ENCODE measurements at places on chromosomes 2 and 18.

GRCh38 chr2:13694673-13695072 is 937.8 kb upstream of the LRATD1 start:
- no peak for DNase-seq

DNA sequence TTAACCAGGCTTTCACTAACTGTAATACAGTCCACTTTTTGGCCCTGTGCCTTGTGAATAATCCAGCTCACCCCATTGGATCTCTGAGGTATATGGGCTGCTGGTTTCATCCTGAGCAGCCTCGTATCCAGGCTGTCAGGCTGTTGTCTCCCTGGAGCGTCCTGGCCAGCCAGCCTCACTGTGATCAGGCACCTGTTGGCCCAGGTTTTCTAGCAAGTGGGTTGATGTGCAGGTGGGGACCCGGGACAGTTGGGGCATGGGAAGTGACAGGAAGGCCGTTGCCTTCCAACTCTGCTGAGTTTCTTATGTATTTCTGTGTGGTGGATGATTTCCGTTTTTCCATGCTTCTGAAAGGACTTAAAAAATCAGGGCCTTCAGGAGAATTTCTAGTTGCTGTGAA is 132.4 kb downstream of the ACOXL start:
- DNase-seq = no peak

- no peak for DNase-seq
Measured at GRCh38 chr2:66794070-66794469, 359.1 kb downstream of the MEIS1 start.

DNA sequence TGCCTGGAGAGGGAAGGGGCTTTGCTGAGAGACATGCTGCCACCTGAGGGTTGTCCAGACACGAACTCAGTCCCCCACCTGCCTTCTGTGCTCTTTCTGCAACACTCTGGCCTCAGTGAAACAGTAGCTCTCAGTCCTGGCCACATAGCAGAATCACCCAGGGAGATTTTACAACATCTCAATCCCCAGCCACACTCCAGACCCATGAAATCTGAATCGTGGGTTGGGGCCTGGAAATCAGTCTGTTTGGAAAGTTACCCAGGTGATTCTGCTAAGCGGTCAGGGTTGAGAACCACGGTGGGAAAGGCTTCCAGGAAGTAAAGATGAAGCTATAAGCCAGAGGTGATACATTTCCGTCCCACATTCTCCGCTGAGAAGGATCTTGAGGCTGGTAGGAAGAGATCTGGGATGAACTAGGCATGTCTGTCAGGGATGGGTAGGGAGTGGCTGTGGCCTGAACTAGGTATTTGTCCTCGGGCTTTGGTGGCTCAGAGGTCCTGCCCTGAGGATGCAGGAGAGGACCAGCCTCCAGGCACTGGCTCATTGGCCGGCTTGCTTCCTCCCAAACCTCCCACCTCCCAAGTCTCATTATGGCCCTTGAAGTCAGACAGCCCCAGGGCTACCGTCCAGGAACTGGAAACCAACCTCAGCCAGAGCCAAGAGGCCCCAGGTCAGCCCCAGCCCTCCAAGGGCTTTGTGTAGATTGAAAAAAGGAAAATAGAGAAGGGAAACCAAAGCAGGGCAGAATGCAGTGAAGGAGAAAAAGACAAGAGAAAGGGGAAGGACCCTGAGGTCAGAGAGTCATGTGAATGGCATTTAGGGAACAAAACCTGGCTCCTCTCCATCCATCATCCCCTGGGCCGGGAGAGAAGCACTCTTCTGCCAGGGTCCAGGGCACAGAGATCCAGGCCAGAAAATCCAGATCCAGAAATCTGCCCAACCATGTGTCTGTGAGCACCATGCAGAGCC is 119.6 kb downstream of the ZFP36L2 start:
- DNase-seq = no peak

GRCh38 chr18:41870817-41871216 is 84.2 kb upstream of the PIK3C3 start:
- no peak for DNase-seq

DNA sequence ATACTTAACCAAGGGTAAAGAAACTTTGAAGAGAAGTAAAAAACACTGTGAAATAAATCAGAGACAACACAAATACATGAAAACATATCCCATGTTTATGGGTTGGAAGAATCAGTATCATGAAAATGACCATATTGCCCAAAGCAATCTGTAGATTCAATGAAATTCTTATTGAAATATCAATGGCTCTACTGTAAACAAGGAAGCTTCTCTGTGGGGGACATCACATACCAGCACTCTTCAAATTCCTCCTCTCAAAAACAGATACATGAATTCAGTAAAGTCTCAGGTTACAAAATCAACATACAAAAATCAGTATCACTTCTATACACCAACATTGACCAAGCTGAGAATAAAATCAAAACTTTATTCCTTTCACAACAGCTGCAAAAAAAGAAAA is 63.5 kb upstream of the CNTNAP5 start:
- DNase-seq = no peak
